NCI-H526 (cell line): ENCODE measurements at places on chromosomes 7 and 10.

DNA sequence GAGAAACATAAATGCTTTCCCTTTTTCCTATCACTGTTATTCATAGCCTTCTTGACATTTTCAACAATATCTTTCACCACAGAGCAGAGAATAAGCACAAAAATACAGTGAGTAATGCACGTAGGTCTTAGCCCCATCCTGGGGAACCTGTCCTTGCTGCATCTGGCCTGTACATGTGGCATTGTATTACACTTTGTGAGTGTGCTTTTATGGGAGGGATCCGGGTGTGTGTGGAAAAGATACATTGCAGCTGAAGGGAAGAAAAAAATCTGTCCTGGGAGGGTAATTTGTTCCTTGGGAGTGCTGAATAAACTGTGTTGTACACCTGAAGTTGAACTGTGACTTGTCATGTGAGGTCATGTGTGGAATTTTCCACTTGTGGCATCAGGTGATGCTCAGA lies 422.7 kb upstream of the LRGUK start:
- no peak for DNase-seq

- DNase-seq, result no peak
These were observed 81.6 kb upstream of the C1QL3 start for GRCh38 chr10:16603308-16603707.

GRCh38 chr7:21542891-21543527 lies at the start of gene DNAH11:
TSS of gene DNAH11 (plus strand) at chr7:21543039. CDS start at chr7:21543246, 207 bp downstream.
- no peak for DNase-seq

- DNase-seq, result peak; percentile 18
These were observed 121.5 kb upstream of the ZMIZ1 start for GRCh38 chr10:78947226-78947625.

GRCh38 chr7:51280156-51280555 lies 36.5 kb downstream of the COBL start:
- no peak for DNase-seq

GRCh38 chr7:132162556-132163144 lies 413.6 kb downstream of the PLXNA4 start:
- DNase-seq, result no peak

DNA sequence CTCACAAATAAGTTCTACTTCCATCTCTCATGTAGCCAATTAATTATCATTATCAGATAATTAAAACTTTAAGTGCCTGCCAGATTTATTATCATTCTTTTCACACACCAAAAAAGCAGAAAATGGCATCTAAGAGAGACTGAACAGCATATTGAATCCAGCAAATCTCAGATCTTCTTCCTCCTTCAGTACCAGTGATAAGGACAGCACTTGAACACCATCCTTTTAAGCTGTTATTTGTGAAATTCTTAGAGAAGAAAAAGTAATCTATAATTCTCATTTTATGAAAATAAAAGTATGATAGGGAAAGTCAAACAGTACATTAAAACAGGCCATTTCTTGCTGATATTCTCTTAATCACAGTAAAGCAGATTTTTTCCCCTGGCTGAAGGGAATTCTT lies 104.5 kb downstream of the ELAPOR2 start:
- no peak for DNase-seq

DNA sequence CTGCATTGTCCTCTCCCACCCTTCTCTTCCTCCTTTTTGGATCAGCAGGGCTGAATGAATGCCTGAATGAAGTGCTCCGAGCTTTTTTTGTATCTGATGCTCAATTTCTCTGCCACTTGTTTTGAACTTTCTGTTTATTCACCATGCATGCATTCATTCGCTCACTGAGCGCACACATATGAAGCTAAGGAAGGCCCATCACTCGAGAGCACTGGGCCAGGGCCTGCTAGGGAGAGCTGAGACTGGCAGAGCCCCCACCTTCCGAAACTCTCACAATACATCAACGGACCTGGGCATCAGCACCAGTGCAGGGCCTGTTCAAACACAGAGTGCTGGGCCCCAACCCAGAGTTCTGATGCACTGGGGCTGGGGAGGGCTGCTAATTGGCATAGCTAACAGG lies 45.7 kb downstream of the RPS24 start:
- no peak for DNase-seq

GRCh38 chr7:1413936-1414639 lies 45.2 kb downstream of the MICALL2 start:
- DNase-seq, result no peak

- no peak for DNase-seq
These were observed 34.0 kb upstream of the R3HCC1L start for GRCh38 chr10:98100476-98100875.

DNA sequence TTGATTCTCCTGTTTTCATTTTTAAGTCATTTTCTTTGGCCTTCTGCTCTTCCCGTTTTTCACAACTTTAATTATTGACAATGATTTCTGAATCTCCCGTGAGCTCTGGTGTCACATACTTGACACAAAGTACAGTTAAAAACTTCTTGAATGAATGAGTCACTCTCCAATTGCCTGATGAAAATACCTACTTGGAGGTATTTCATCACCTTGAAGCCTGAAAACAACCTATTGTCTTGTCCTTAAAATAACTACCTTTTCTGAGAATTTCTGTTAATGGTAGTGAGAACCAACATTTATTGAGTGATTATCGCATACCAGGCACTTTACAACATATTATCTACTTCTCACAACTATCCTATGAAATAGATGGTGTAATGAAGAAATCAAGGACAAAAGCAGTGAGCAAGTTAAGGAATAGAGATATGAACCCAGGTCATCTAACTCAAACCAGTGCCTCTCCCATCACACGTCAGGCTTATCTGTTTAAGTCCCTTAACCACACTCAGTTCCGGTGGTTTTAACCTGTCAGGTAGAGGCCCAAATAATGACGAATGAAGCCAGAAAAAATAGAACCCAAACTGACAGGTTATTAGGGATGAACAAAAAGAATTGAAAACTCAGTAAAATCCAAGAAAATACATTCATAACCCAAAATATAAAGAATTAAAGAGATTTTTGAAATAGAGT lies 11.6 kb downstream of the BET1 start:
- DNase-seq, result no peak

GRCh38 chr10:131214521-131215244 lies 96.8 kb downstream of the TCERG1L start:
- no peak for DNase-seq

DNA sequence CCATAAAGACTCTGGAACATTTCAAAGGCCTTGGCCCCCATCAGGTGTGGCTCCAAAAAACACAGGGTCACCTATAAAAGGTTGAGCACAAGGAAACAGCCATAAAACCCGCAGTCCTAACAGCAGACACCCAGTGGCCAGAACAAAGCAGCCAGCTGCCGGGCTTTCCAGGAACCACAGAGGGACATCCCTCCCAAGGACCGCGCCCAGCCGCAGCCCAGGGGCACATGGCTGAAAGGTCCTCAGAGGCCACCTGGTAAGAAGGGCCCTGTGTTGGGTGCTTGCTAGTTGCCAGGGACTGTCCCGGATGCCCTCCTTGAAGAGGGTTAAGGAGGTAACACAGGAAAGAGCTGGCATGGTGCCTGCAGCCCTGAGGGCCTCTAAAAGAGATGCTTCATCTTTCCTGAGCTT lies 32.7 kb downstream of the KCNMA1 start:
- DNase-seq, result no peak

GRCh38 chr7:157593541-157593940 lies 256.7 kb downstream of the DNAJB6 start:
- DNase-seq, result no peak

GRCh38 chr7:66083677-66084076 lies 8.1 kb downstream of the ASL start:
- no peak for DNase-seq

DNA sequence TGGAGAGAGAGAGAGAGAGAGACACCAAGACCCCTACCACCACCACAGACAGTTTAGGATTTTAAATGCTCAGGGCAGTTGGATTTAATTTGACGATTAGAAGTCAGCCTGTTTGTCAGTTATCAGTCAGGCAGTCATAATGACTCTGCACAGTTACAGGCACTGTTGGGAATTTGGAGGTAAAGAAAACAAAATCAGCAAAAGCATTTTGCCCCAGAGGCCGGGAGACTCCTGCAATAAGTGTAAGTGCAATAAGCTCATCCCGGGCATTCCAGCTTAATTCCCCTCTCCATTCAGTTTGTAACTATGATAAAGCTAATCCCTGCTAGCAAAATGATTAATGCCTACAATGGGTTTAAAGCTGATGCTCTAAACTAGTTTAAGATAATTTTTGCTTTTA lies 13.5 kb downstream of the SEMA3C start:
- no peak for DNase-seq

- no peak for DNase-seq
These were observed 110.3 kb downstream of the BMPER start for GRCh38 chr7:34015651-34016050.

DNA sequence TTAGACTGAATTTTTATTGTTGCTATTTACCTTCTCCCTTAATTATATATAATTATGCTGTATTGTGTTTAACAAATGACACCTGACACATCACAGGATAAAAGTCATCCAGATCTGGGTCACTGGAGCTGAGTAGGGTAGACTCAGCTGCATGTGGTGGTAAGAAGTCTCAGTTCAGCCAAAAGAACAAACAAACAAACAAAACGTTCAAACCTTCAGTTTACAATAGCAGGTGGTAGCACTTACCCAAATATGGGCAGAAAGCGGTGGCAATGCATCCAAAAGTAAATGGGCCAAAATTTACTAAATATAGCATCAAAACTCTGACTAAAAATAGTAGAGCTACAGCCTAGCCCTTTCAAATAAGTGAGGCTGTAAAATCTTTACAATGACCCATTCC lies 42.2 kb downstream of the ZWINT start:
- no peak for DNase-seq

- no peak for DNase-seq
These were observed 92.6 kb downstream of the MTERF1 start for GRCh38 chr7:91787931-91788330.

DNA sequence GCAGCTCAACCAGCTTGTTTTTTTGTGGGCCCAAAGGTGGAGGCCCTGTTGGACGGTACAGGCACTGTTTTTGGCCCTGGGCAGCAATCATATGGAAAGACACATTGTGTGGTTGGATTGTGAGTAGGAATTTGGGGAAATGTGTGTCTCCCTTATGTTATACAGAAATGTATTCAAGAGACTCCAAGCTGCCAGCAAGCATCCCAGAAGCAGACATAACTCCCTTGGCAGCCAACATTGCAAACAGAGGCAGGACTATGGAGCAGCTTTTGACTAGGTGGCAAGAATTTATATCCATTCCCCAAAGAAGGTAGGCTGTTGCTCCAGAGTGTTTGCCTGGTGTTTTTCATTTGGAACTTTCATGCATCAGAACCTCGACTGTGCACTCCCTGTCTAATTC lies 104.9 kb downstream of the BUB3 start:
- no peak for DNase-seq

GRCh38 chr7:40808378-40808942 lies 673.7 kb downstream of the SUGCT start:
- DNase-seq, result no peak

DNA sequence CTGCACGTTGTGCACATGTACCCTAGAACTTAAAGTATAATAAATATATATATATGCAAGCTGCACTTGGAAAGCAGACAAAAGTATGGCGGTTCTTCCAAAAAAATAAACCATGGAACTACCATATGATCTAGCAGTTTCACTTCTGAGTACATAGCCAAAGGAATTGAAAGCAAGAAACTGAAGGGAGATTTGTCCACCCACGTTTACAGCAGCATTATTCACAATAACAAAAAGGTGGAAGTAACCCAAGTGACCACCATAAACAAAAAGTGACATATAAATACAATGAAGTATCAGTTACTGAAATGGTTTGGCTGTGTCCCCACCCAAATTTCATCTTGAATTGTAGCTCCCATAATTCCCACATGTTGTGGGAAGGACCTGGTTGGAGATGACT lies 525.3 kb upstream of the CELF2 start:
- no peak for DNase-seq

GRCh38 chr10:75165684-75166622 lies 44.6 kb upstream of the VDAC2 start:
- no peak for DNase-seq

DNA sequence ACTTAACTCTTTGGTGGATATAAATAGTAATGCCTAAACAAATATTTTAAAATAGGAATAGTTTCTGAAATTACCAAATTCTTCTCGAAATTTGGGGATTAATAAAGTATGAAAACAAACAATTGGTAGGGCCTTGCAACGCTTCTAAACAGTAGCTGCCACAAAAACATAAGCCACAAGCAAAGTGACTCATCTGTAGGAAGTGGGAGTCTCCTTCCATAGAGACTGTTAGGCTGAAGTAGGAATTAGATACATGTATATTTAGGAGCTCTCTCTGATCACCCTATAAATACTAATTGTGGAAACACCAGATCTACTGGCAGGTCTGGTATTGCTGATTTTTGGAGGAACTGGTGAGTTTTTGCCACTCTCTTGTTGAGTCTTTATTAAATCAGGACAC lies 5.7 kb upstream of the LMOD2 start:
- DNase-seq, result no peak

DNA sequence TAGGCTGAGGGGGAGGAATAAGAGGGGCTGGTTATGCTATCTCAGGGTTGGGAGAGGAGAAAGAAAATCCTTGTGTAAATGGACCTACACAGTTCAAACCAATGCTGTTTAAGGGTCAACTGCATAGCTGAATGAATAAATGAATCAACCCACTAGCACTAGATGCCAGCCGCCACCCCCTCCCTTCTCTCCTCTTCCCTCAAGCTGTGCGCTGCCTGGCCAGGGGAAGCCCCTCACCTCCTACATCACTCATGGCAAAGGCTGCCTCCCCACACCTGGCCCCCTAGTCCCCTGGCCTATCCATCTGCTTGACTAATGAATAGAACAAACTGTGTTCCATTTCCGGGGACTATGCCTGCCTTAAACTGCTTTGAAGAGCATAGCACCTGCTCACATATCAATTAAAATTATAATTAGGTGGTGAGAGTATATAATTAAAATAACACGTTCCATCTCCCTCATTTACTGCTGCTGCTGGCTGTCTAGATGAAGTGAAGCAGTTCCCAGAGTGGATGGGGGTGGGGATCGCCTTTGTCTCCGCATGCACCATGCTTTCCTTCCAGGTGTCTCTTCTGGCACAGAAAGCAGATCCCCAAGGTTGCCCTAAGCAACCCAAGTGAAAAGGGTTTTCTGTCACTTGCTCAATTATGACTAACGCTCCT lies 32.6 kb downstream of the GRID1 start:
- DNase-seq, result no peak

DNA sequence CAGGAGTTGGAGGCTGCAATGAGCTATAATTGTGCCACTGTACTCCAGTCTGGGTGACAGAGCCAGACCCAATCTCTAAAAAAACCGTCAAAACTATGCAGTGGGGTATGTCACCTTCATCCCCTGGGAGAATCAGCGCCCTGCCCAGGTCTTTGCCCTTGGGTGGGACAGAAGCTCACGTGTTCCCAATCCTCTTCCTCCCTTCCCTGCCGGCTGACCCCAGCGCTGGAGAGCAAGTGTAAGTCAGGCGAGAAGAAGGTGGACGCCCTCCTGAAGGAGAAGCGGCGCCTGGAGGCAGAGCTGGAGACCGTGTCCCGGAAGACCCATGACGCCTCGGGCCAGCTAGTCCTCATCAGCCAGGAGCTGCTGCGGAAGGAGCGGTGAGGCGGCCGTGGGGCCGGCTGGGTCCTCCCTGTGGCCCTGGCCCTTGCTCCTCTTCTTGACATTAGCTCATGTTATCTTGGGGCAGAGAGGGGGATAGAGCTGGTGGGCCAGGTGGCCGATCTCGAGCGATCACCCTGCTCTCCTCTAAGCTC lies 64.8 kb upstream of the GTF2IRD1 start:
- no peak for DNase-seq
